ENCODE measurements at places on chromosomes 3 and 15. TPM values are rescaled to one million over a fixed set of nuclear protein-coding genes. Genes with fewer than 3 reads are reported as not detected.

- no peak overlapping the region for H3K27ac ChIP-seq
- H3K27me3 ChIP-seq, result peaks cover 17% of the 10 kb centered on the region
- no peaks in the 10 kb centered on the region for H3K36me3 ChIP-seq
- H3K4me3 ChIP-seq, result no peak overlapping the region
These were observed 52.5 kb upstream of the ATP2B2 start for GRCh38 chr3:10557781-10558373.

DNA sequence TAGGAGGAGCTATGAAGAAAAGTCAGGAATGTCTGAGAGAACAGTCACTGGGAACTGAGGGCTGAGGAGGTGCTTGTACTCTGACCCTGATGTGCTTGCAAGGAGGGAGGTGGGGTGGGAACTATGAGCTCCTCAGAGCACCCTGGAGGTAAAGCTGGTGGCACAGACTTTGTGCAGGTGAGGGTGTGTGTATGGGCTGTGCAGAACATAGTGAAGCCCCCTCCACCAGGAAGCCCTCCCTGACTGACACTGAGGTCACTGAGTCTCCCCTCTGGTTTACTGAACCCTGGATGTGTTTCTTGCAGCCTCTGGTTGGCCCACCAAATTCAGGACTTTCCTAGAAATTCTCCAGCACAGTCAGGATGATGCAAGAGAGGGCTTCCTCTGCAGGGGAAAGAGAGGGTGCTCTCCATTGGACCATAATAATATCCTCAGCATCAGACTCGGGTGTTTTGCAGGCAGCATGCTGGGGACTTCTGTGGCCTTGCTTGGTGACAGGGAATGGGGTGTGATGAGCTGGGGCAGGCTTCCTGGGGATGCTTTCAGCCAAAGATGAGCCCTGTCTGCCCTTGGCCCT lies 1.5 kb upstream of the ISLR start:
- no peak for DNase-seq
- no peak overlapping the region for H3K4me3 ChIP-seq
- no peaks in the 10 kb centered on the region for H3K4me1 ChIP-seq
- H3K27ac ChIP-seq, result no peak overlapping the region
- no peaks in the 10 kb centered on the region for H3K36me3 ChIP-seq
- H3K27me3 ChIP-seq, result no peaks in the 10 kb centered on the region

DNA sequence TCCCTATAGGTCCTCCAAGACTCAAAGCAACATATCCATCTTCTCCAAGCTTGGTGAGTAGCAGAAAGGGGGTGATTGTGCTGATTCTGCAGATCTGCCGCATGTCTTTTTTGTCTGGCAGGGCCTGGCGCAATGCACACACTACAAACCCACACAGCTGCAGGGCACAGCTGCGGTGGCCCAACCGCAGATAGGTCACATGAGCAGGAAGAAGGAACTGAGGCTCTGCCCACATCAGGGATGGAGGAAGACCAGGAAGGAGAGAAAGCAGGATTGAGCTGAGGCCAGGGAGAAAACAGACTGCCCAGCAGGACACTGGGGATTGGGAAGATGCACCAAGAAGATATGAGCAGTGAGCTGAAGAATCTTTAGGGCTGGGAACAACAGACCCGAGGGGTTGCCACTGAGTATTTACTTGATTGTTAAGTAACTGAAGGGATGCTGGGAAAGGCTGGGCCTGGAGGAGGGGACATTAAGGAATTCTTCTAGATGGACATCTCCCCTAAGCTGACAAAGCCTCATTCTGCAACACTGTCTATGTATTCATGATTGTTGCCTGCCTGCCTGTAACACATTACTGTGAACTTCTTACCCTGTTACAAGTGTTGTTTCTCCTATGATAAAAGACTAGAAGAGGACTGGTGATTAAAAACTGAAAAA lies 126.7 kb downstream of the MYLK start:
- H3K4me3 ChIP-seq, result no peak overlapping the region
- H3K4me1 ChIP-seq, result peaks cover 4% of the 10 kb centered on the region
- H3K36me3 ChIP-seq, result no peaks in the 10 kb centered on the region

GRCh38 chr15:67559158-67559557 lies 16.7 kb downstream of the MAP2K5 start:
- H3K4me3 ChIP-seq, result no peak overlapping the region
- H3K36me3 ChIP-seq, result peaks cover 17% of the 10 kb centered on the region
- H3K27me3 ChIP-seq, result no peaks in the 10 kb centered on the region
- no peak for DNase-seq
- peaks cover 19% of the 10 kb centered on the region for H3K4me1 ChIP-seq
- H3K27ac ChIP-seq, result no peak overlapping the region

- no peaks in the 10 kb centered on the region for H3K4me1 ChIP-seq
- H3K4me3 ChIP-seq, result no peak overlapping the region
- no peaks in the 10 kb centered on the region for H3K36me3 ChIP-seq
- DNase-seq, result no peak
- no peak overlapping the region for H3K27ac ChIP-seq
These were observed 246.4 kb downstream of the ZNF621 start for GRCh38 chr3:40771112-40771511.

GRCh38 chr3:164060923-164061322 lies 1017.4 kb downstream of the SI start:
- no peak overlapping the region for H3K27ac ChIP-seq
- H3K4me1 ChIP-seq, result no peaks in the 10 kb centered on the region
- H3K27me3 ChIP-seq, result no peaks in the 10 kb centered on the region
- H3K36me3 ChIP-seq, result no peaks in the 10 kb centered on the region

DNA sequence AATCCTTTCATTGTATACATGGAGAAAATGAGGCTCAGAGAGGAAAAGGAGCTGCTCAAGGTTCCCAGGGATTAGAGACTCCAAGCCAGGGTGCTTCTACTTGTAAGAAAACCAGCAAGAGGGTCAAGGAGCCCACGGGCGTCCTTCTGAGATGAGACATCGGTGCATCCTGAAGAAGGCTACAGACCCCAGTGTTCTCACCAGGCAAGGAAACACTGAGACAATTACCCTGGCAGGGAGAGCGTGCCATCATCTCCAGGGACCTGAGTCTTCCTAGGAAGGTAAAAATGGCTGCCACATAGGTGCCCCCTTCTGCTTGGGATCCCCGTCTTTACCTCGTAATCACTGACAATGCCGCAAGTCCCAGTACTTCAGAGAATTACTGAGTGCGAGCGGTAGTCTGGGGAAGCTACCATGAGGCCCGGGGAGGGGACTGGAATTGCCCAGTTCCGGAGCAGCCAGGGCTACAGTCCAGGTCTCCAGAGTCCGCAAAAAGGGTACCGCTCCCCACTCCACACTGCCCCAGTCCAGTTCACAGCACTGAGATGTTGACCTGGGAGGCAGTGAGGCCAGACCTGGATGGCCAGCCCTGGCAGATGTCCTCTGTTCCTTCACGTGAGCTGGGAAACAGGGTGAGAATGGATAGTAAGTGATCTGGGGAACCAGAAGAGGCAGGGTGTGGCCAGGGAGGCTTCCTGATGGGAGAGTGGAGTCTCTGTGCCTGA lies 164.7 kb upstream of the SMAD3 start:
- H3K4me1 ChIP-seq, result peaks cover 1% of the 10 kb centered on the region
- H3K36me3 ChIP-seq, result no peaks in the 10 kb centered on the region
- no peak for DNase-seq
- H3K27ac ChIP-seq, result no peak overlapping the region
- no peak overlapping the region for H3K4me3 ChIP-seq

GRCh38 chr3:111852540-111852939 lies 6.5 kb upstream of the PHLDB2 start:
- no peak overlapping the region for H3K4me3 ChIP-seq
- no peak for DNase-seq
- no peaks in the 10 kb centered on the region for H3K36me3 ChIP-seq
- no peaks in the 10 kb centered on the region for H3K27me3 ChIP-seq

GRCh38 chr3:48155122-48155521 lies 33.1 kb downstream of the CDC25A start:
- no peaks in the 10 kb centered on the region for H3K36me3 ChIP-seq
- H3K27ac ChIP-seq, result no peak overlapping the region
- H3K4me1 ChIP-seq, result no peaks in the 10 kb centered on the region
- H3K4me3 ChIP-seq, result no peak overlapping the region
- no peak for DNase-seq
- no peaks in the 10 kb centered on the region for H3K27me3 ChIP-seq

- no peak overlapping the region for H3K4me3 ChIP-seq
- H3K4me1 ChIP-seq, result no peaks in the 10 kb centered on the region
- no peak overlapping the region for H3K27ac ChIP-seq
- DNase-seq, result no peak
- H3K27me3 ChIP-seq, result peaks cover 8% of the 10 kb centered on the region
- no peaks in the 10 kb centered on the region for H3K36me3 ChIP-seq
These were observed 49.7 kb upstream of the MYZAP start for GRCh38 chr15:57541805-57542504.

DNA sequence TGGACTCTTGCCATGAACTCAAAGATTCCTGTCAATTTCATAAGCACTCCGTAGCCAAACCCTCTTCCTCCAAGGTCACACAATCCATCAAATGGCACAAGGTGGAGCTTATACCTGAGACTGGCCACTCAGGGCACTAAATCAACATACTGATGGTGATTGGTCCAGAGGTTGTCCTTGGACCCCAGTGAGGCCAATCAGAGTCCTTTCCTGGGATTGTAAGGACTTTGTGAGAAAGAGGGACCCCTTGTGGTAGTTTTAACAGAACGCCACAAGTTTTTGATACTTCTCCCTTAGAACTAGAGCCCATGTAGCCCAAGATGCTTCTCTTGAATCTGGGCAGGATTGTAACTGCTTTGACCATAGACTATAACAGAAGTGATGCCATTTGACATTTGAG lies 44.4 kb upstream of the LARS2 start:
- H3K4me3 ChIP-seq, result no peak overlapping the region
- H3K27ac ChIP-seq, result no peak overlapping the region
- no peaks in the 10 kb centered on the region for H3K27me3 ChIP-seq
- H3K4me1 ChIP-seq, result no peaks in the 10 kb centered on the region
- H3K36me3 ChIP-seq, result no peaks in the 10 kb centered on the region
- DNase-seq, result no peak

- no peak for DNase-seq
- H3K36me3 ChIP-seq, result peaks cover 61% of the 10 kb centered on the region
- peak overlapping the region; percentile 83 for H3K4me3 ChIP-seq
- H3K27me3 ChIP-seq, result no peaks in the 10 kb centered on the region
These were observed 18.7 kb upstream of the SPG11 start for GRCh38 chr15:44682211-44682610.

EFCAB12 gene
- 2.3 TPM for total RNA-seq

ZDHHC19 gene
- total RNA-seq, result not detected

TRAK1 gene
- 19.1 TPM for total RNA-seq

TTLL13 gene
- 0.71 TPM for total RNA-seq

C2CD4A gene
- not detected for total RNA-seq

Measured in naive thymus-derived CD8-positive, alpha-beta T cell (primary cell).